ENCODE measurements at places on chromosomes 2 and 18.
A peak's percentile ranks its signal among the peaks of the same experiment; 100 is the strongest.

GRCh38 chr2:105596411-105596921, 148.2 kb upstream of the NCK2 start:
- DNase-seq = no peak

- DNase-seq = no peak
Observed at GRCh38 chr2:44553456-44553855, 191.7 kb downstream of the CAMKMT start.

DNA sequence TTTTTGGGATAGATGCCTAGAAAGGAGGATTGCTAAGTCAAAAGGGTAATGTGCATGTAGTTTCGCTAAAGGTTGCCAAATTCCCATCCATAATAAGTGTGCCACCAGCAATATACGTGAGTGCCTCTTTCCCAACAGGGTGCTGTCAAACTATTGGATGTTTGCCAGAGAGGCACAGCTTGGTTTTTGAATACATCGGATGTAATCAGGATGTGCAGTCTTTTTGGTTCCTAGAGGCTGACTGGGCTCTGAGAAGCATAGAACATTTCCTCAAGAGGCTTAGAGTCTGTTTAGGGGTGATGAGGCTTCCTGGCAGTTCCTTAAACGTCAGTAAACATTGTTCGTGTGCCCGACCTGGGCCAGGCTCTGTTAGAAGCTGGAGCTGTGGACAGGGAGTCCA, 28.0 kb downstream of the AGAP1 start:
- no peak for DNase-seq

GRCh38 chr18:54613174-54613573, 22.1 kb downstream of the DYNAP start:
- DNase-seq = no peak

DNA sequence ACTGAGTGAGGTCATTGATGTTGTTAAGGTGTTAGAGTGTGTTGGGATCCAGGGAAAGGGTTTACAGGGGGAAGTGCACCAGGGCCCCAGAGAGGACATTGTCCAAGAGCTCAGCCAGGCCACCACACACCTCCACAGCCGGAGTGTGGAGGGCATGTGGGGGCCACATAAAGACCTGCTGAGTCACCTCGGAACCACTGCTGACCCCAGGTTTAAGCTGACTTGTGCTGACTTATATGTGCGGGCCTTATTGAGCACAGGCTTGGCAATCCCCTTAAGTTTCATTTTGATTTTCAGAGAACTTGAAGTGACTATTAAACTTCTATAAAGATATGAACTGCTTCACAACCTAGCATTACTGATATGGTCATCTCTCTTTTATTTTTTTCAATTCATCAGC, 166.2 kb upstream of the MAP3K20 start:
- peak; percentile 2 for DNase-seq

DNA sequence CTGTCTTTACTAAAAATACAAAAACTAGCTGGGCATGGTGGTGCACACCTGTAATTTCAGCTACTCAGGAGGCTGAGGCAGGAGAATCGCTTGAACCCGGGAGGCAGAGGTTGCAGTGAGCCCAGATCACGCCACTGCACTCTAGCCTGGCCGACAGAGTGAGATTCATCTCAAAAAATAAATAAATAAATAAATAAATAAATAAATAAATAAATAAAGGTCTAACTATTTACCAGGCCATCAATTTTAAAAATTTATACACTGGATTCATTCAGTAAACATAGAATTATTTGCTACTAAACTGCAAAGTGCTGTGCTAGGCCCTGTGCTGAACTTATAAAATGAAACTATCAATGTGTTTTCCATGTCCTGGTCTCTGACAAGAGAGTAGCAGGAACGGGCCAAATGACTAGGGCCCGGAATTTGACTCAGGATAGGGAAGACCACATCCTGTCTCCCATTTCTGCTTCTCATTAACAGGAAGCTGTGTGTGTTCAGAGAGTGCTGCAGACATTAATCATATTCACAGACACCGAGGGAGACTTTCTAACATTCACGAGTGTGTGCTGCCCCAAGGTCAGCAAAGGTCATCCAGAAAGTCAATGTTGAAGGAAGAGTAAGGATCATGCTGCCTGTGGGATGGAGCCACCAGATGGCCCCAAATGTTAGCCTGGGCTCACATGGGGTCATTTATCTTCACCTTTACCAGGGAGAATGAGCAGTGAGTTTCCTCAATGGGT, 95.8 kb downstream of the SPP2 start:
- DNase-seq = no peak

DNA sequence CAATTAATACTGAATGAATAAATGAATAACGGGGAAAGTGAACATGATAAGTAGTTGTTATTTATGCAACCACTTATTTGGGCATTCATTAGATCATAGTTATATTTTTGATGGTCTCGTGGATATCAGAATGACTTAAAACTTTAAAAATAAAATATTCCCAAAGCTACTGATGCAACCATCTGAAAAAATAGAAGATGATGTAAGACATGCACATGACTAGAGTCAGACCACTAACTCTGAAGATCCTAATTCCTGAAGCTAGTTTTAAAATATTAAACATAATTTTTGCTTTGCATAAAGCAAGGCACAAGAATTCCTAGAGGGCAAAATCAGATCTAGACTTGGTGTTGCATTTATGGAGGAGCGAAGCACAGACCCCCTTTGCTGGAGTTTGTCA, 616.1 kb downstream of the IRS1 start:
- DNase-seq = no peak

DNA sequence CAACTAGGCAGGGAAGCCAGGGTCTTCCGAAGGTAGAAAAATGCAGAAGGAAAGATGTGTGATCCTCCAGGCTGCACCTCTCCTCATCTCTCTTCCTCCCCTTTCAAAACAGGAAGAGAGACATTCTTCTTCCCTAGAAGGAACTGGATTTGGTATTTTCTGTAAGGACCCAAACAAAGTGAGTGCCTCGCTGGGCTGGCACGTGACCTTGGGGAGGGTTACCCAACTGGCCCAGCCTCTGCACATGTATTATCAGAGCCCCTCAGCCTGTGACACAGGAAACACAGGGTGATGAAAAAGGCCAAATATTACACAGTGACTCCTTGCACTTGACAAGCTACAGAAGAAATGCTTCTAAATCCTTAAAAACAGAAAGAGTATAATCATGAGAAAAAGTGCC, 2.3 kb downstream of the HJURP start:
- no peak for DNase-seq

DNA sequence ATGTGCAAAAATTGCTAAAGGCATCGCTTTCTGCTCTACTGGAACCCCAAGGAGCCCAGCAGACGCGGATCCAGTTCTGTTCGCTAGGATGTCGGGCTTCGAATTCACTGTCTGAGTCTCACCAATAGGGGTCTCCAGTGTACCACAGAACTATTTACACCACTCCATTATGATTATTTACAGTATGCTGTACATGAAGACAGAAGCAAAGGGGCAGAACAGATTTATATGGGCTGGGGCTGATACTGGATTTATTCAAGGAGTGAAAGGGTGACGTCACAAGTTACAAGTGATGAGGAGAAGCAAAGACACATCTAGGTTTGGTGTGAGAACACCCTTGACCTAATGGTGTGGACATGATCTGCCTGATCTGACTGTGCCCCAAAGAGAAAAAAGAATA, 185.3 kb upstream of the ATP5MC3 start:
- DNase-seq = peak; percentile 1

- no peak for DNase-seq
Observed at GRCh38 chr18:55651236-55651635, 63.2 kb upstream of the TCF4 start.

GRCh38 chr2:46325182-46325928, 28.1 kb downstream of the EPAS1 start:
- DNase-seq = no peak

DNA sequence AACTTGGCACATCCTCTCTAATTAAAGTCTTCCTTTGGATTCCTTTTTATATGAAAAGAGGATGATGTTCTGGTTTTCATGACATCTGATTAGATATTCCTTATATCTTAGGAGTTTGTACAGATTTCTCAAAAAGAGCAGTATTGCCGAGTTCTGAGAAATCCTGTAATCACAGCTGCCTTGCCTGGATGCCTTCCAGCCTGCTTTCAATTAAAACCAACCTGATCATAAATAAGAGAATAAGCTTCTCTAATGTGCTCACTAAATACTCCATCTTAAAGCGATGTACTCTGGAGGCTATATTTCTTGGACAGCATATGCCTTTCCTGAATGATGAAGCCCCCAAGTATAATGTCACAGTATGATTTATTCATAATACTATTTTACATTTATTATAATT, 1203.8 kb upstream of the PIK3C3 start:
- DNase-seq = no peak

GRCh38 chr2:156892467-156893281, 364.8 kb upstream of the GALNT5 start:
- DNase-seq = peak; percentile 3

DNA sequence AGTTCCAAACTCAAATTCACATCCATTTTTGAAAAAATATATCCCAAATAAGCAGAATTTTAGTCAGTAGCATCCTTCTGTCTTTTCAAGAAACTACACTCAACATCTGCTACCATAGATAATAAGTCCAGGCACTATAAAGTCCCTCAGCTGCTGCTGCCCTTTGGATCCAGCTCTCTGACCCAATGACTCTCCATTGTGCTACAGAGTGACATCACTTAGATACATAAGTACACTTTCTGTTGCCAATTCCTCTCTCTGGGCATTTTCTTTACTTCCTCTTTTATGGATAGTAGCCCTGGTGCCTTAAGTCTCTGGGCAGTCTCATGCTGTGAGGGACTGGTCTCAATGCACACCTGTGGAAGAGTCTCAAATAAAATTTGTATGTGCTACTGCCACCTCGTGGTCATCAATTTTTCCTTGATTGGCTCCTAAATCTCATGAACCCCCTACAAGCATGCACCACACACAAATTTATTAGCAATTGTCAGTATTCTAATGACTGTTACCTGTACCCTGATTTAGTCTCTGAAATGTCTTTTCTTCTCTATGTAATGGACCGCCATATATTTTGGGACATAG, 219.2 kb downstream of the LRP1B start:
- DNase-seq = peak; percentile 4

GRCh38 chr2:219459460-219460311, 25.0 kb downstream of the SPEG start:
- DNase-seq = no peak

GRCh38 chr18:2540575-2540974, 30.7 kb downstream of the METTL4 start:
- no peak for DNase-seq

DNA sequence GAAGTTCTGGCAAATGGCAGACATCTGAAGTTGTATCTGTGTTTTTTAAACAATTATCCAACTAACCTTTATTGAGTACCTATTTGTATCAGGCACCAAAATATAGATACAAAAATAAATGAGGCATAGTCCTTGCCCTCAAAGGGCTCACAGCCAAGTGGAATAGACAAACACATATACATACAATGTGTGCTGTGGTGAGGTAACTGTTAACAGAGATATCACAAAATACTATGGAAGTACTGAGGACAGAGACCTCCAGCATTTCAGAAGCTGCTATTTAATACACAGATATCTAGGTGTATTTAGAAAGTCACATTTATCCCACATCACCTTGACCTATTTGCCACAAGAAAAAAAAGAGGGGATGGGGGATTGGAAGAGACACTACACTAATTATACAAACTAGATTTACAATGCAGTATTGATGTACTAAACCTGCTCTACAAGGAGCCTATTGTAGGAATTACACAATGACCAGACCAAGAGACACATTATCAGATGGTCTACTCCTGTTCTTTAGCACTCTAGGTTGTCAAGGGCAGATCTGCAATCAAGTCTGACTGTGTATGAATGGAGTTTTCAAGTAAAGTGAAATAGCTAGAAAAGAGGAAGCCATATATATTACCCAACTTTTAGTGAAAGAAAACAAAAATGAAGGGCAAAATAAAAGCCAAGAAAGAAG, 62.2 kb downstream of the SPIRE1 start:
- no peak for DNase-seq

GRCh38 chr2:148475626-148476025, 168.9 kb upstream of the EPC2 start:
- no peak for DNase-seq

GRCh38 chr2:159202568-159203071, 83.9 kb downstream of the WDSUB1 start:
- no peak for DNase-seq

DNA sequence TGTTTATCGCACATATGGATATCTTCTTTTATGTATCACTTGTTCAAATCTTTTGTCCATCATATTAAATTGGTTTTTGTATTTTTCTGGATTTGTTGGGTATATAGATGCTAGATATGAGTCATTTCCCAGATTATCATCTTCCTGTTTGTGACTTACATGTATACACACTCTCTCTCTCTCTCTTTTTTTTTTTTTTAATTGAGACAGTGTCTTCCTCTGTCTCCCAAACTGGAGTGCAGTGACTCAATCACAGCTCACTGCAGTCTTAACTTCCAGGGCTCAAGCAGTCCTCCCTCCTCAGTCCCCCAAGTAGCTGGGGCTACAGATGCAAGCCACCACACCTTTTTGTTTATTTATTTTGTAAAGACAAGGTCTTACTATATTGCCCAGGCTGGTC, 43.8 kb downstream of the XIRP2 start:
- no peak for DNase-seq

- no peak for DNase-seq
Observed at GRCh38 chr18:36509646-36510197, 212.2 kb downstream of the FHOD3 start.

DNA sequence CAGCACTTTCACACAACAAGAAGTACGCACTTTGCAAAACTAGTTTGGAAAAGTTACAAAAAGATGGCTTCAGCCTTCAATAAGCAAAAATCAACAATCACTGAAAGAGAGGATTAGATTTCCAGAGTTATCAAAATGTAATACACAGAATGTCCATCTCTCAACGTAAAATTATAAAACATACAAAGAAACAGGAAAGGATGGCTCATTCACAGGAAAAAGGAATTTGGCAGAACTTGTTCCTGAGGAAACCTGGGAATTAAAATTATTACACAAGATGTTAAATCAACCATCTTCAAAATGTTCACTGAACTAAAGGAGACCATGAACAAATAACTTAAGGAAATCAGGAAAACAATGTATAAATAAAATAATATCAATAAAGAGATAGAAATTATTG, 8.0 kb downstream of the C2orf92 start:
- DNase-seq = no peak

- no peak for DNase-seq
Observed at GRCh38 chr2:100193291-100193710, 50.9 kb upstream of the AFF3 start.

DNA sequence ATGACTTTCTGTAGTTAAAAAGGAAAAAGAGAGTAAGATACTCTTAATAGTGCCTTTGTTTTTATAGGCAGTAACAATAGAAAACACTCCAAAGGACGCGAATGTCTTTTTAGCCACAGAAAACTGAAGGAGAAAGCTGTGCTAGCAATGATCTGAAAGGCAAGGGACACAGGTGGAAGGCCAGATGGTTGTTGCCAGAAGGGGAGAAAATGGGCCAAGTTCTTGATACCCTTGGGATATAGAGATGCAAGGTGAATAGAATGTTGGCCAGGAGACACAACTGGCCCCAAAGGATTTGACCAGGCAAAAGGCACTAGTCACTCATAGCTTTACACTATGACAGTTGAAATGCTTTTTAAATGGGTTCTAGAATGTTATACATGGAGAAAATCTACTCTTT, 180.0 kb downstream of the NRXN1 start:
- DNase-seq = no peak

- no peak for DNase-seq
Observed at GRCh38 chr2:191846515-191847476, at the start of gene CAVIN2. TSS of gene CAVIN2 (minus strand) at chr2:191847088. CDS start at chr2:191846925, 163 bp downstream.

Data from GM12864 (cell line).